IPS-NIHi11 (cell line): ENCODE measurements at places on chromosomes 6 and 20.

DNA sequence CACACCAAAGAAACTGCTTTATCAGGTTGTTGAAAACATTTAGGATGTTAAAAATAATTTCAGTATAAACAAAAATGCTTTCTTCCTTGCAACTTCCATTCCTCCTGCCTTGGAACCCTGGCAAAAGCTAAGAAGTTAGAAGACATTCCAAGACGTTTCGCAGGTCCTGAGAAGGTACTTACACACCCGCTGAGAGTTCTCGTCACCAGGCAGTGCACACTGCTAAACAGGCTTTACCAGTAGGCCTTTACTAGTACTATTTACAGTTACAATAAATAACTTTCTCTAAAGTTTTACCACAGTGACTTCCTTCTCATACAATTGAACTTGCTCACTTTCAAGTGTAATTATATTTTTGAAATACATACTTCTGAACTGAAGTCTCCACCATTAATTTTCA lies 81.4 kb upstream of the RPS6KA2 start:
- DNase-seq, result no peak

DNA sequence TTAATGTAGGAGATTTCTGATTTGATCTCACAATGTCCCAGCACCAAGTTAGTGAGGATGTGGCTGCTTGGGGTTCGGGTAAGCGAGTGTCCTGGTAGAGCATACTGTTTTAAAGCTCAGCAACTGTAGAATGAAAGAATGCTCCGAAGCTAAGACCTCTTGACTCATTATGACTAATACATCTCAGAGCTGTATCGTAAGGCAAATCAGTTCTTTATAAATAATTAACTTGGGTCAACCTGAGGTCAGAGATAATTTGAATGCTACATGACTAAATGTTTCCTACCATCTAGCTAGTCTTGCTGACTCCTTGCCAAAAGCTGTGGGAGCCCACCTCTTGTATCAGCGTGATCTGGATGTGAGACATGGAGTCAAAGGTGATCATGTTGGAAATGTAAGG lies 128.8 kb upstream of the PDE7B start:
- DNase-seq, result no peak

DNA sequence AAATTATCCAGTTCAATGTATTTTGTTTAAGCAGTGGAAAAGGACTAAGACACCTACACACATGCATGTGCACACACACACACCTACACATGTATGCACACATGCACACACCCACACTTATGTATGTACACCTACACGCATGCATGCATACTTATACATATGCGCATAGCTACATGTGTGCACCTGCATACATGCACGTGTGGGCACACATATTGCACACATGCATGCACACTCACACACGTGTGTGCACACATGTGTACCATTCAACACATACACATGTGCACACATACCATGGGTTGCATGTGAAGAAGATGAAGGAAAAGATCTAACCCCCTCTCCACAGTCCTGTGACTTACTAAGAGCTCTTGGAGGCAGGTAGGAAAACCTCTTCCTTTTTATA lies 122.0 kb upstream of the MAFB start:
- no peak for DNase-seq

DNA sequence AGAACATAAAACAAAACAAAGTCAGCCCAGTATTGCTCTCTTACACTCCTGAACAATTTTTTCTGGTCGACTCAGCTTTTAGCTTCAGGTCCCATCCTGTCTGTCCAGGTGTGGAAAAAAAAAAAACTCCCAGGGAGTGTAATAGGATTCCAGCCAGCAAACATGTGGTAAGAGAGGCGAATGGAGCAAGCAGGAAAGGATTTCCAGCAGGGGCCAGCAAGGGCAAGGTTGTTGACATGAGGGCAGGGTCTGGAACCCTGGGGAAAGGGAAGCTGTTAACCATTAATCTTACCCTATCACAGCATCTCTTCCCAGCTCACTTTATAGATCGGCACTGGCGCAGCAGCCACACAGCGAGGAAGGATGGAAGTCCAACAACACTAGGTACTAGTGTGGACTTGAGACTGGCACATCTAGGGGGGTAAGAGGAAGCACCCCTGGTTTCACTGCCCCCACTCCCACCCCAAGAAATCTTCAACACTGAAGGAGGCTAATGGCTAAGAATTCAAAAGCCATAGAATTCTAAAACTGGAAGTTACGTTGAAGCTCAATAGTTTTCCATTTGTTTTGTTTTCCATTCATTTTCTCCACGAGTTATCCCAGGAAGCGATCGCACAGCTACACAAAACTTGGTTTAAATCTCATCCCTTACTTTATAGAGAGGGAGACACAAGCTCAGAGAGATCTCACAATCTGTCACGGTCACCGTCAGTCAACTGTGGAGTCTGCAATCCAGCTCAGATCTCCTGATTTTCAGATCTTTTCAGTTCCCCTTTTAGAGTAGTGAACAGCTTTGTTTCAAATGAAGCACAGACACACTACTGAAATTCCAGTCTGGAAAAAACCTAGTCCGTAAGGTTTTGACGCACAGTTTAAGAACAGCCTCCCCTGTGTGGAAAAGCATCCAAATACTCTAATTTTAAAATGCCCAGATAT lies 53.3 kb downstream of the SLC22A23 start:
- peak; percentile 58 for DNase-seq

GRCh38 chr6:282177-282866 lies 10.0 kb upstream of the DUSP22 start:
- DNase-seq, result no peak

DNA sequence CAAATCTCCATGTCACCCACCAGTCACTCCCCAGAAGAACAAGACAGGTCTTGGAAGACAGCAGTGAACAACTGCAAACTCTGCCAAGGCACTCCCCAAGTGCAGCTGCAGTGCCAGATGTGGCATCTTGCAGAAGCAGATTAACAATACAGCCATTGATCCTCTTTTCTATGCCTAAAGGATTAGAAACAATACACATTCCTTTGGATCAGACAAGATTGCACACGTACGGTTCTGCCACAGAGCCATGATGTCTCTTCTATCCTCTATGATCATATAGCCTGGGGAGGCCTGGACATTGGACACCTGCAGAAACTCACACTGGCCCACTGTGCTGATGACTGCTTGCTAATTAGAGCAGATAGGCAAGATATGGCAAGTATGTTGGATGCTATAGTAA lies 155.9 kb downstream of the MYLK4 start:
- DNase-seq, result no peak

GRCh38 chr6:73898599-73898998 lies 202.6 kb downstream of the CD109 start:
- peak; percentile 15 for DNase-seq

GRCh38 chr6:34284563-34285447 lies 36.0 kb upstream of the SMIM29 start:
- no peak for DNase-seq

DNA sequence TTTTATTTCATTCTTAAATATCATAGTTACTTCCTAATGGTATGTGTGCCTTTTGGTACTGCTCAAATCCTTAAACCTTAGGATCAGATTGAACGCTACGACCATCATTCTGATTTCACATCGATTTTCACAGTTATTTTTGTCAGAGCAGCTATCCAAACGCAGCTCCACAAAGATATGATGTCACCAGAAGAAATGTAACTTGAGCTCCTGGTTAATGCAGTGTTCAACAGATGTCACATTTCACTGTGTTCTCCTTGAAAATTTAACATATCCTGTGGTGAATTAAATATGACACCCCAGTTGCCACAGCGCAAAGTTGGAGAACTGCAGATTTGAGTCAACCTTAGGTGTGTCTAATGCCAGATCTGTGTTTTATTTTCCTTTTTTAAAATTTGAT lies 81.4 kb downstream of the CTNNBL1 start:
- DNase-seq, result no peak
